ENCODE measurements at places on chromosomes 3 and 15.
A peak's percentile ranks its signal among the peaks of the same experiment; 100 is the strongest.

DNA sequence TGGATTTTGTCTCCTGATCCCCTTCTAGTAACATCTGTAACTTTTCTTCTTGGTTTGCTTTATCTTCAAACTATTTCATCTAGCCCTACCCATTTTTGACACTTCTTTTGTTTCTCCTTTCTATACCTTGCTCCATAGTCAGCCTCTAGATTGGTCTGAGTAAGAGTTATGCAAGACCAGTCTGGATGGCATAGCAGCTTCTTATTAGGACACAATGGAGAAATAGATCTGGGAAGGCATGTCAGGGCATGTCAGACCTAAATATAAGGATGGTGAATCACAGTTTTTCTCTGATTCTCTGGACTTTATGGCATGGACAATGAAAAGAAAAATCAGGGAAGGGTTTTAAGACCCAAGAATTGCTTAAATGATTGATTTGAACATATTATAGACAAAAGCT, 452.5 kb downstream of the RAP2B start:
- no peak for DNase-seq

DNA sequence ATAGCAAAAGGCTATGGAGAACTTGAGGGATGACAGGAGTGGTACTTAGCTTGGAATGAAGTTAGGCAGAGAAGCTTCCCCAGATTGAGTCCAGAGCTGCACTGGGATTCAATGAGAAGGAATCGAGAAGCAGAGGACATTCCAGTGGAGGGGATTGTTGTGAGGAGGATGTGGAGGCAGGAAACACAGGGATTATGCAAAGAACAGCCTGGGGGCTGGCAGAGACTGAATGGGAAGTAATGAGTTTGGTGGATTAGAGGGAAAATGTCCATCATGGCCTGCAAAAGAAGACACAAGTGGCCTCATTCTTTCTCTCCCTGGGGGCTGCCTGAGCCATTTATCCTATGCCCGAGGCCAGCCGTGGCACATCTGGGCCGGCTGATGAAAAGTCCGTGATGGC, 20.5 kb upstream of the SCN10A start:
- no peak for DNase-seq

- DNase-seq, result no peak
These were observed 204.4 kb upstream of the RASGRP1 start for GRCh38 chr15:38768970-38769369.

DNA sequence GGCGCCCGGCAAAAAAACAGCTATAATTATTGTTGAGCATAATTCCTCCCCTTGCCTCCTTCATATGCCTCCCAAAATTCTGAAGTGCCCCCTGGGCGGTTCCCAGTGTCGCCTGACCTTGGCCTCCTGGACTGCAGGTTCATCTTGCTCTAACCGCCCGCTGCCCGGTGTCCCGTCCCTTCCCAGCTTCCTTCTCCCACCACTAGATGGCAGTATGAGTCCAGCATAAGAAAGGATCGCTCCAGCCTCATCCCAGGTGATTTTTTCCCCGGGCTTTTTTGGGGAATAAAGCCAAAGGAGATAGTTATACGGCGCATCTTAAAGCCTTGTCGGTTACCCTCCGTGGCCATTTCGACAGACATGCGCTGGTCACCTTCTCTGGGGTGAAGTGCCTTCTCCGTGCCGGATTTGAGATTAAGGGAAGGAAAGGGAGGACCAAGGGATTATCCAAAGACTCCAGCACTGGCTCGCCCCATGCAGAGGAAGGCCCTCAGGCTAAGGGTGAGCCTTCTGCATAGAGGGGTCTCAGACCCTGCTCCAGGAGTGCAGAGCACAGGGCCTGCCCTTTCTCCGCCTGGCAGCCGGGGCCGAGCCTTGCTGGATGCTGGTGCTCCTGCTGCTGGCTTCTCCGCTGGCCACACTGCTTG, 45.8 kb upstream of the TRA2B start:
- DNase-seq, result peak; percentile 68

GRCh38 chr3:170426240-170426797, 7.7 kb downstream of the CLDN11 start:
- DNase-seq, result no peak

- DNase-seq, result no peak
These were observed 30.6 kb downstream of the CRTC3 start for GRCh38 chr15:90560229-90560776.

GRCh38 chr3:115280506-115280905, 133.4 kb upstream of the ZBTB20 start:
- DNase-seq, result no peak
